ENCODE measurements at places on chromosomes 4 and X. TPM values are rescaled to one million over a fixed set of nuclear protein-coding genes. Genes with fewer than 3 reads are reported as not detected.

OPRPN gene
- total RNA-seq: not detected

SOWAHD gene
- 1.0 TPM for total RNA-seq

CT45A1 gene
- not detected for total RNA-seq

TENM3 gene
- not detected for total RNA-seq

UGT2A3 gene
- 97.2 TPM for total RNA-seq

VCX2 gene
- total RNA-seq: not detected

ADGRL3 gene
- total RNA-seq: 0.04 TPM

NDUFB11 gene
- total RNA-seq: 94.8 TPM

PARM1 gene
- not detected for total RNA-seq

MAGEB2 gene
- not detected for total RNA-seq

DNA sequence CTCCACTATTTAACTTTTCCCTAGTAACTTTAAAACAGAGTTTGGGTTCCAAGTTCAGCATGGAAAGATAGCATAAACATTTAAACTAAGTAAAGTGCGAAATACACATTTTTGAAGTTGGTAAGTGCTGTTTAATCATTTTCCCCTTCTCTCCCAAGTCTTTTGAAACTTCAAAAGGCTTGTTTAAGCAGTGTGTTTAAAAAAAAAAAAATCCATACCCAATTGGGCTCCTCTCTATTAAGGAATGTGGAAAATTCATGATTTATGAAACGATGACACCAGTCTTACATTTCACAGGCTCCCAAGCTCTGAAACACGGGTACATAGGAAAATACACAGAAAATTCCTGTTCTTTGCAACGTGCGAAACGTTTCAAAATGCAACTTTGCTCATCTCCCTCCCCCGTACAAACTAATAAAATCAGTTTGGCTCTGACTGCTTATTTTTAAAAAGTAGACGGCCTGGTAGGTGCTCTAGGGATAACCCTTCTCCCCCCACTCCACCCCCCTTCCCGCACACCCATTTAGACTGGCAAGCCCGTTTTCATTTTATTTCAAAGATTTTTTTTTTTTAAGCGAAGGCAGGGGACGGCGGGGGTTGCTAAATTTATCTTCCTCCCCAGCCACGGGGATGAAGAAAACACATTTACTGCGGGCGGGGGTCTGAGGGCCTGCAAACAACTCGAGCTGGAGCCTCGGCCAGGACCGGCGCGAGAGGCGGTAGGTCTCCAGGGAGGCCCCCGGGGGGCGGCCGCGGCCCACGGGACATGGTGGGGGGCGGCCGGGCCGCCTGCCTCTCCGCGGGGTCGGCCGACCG lies 786 bp upstream of the ZFX start:
- DNase-seq: peak; percentile 23

GRCh38 chr4:6910340-6910959 lies 824 bp downstream of the TBC1D14 start:
- no peak for DNase-seq

DNA sequence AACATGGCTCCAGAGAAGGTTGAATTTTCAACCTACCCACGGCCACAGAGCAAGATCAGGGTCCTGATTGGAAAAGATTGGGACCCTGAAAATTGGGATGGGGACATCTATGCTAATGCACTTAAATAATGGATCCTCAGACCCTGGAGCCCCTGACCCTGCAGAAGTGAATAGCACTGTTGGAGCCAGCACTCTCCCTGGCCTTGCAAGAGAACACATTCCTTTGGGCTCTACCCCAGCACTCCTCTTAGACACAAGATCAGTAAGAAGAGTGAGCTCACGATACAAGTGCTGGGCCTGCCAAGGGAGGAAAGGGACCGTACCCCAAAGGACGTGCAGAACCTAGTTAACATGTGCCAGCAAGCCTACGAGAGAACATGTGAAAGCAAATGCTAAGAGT lies 19.9 kb downstream of the CXCL13 start:
- DNase-seq: no peak

DNA sequence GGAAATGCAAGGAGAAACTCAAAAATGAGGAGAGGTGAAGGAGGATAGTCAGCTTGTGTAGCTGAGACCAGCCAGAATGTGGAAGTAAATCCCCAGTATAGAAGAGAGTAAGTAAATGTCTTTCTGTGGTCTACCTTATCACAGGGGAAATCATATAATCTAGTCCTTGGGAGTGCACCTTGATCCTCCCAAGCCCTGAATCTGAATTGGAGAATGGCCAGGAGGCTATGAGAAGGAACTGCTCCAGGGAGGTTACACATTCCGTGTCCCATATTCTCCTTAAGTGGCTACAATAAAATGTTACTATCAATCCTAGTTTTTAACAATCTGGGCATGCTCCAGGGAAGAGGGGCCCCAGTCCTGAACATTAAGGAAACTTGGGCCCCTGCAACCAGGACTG lies 10.8 kb downstream of the AGTR2 start:
- no peak for DNase-seq

Data from HepG2 (cell line).